Esophagus squamous epithelium (tissue), 5 donors: ENCODE measurements at places on chromosomes 12 and 14.

DNA sequence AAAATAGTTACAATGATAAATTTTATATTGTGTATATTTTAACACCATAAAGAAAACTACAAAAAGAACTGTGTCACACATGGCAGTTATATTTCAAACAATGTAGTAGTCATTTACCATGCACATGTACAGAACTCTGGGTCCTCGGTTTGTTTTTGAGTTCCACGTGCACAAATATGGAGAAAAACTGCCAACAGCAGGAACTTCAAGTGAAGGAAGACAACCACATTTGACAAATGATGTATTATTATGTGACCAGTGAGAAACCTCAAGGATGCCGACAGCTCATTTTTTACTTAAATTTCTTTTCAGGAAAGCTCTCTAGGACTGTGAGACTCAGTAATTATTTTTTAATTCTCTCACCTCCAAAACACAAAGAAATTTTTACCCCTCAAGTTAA lies 244.2 kb upstream of the USP15 start:
- no peaks in the 10 kb centered on the region for H3K4me1 ChIP-seq
- no peak overlapping the region for H3K4me3 ChIP-seq
- H3K27me3 ChIP-seq = no peaks in the 10 kb centered on the region
- H3K36me3 ChIP-seq = no peaks in the 10 kb centered on the region

- H3K36me3 ChIP-seq = no peaks in the 10 kb centered on the region
- H3K27me3 ChIP-seq = no peaks in the 10 kb centered on the region
- no peak overlapping the region for H3K27ac ChIP-seq
- DNase-seq = no peak
- no peak overlapping the region for H3K4me3 ChIP-seq
- peaks cover 29% of the 10 kb centered on the region for H3K4me1 ChIP-seq
These were observed 54.3 kb upstream of the NPFF start for GRCh38 chr12:53561590-53561953.

DNA sequence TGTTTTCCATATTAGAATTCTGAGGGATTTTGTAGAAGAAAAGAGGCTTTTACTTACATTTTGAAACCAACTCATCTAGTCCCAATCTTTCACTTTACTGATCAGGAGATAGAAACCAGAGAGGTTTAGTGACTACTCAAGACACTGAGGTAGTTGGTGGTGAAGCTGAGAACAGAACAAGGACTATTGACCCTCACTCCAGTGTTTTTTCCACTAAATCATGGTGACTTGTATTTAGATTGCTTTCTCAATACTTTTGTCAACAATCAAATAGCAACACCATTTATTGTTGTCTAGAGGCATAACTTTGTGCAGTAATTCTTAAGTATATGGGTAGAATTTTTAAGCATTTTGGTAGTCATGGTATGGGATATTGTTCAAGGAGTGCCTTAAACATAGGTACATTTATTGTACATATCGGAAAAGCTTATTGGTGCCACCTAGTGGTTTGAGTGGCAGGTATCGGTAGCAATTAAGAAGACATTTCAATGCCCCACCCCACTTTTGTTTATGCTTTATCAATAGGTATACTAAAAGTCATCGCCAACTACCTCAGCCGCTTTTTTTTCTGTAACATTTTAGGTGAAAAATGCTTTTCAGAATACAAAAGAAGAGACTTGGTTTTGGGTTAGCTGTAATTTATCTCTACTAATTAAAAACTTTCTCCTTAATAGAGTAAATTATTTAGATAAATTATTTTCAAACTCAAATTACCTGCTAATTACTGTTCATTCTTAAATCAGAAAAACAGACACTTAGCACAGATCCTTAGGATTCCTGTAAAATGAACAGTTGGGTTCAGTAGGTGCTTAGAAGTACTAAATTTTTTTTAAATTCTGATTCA lies 47.3 kb upstream of the PAWR start:
- no peaks in the 10 kb centered on the region for H3K4me1 ChIP-seq
- no peaks in the 10 kb centered on the region for H3K27me3 ChIP-seq
- H3K27ac ChIP-seq = no peak overlapping the region
- no peaks in the 10 kb centered on the region for H3K36me3 ChIP-seq

GRCh38 chr14:51465486-51465885 lies 186.2 kb upstream of the FRMD6 start:
- H3K36me3 ChIP-seq = no peaks in the 10 kb centered on the region
- peaks cover 3% of the 10 kb centered on the region for H3K4me1 ChIP-seq
- no peak overlapping the region for H3K27ac ChIP-seq
- no peaks in the 10 kb centered on the region for H3K27me3 ChIP-seq

DNA sequence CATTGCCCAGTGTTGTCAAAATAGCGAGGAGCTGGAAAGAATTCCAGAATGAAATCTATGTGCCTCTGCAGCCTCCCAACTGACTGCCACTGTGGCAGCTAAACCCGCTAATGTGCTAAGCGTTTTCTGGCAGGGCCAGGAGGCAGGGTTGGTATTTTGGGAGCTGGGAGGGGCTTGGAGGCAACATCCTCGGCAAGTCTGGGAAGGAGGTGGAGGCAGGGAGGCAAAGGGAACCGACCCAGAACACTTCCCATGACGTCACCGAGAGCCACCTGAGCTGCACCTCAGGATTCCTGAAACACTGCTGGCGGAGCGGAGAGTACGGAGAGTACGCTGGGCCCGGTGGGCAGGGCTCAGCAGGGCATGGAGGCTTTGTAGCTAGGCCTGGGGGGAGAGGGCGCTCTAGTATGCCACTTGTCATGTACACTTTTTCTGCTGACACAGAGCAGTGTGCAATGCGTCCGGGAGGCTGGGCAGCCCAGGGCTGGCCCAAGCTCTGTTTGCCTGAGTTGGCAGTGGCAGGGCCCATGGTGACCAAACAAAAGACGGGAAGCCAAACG lies 81.5 kb downstream of the DPF3 start:
- no peaks in the 10 kb centered on the region for H3K36me3 ChIP-seq
- H3K4me3 ChIP-seq = no peak overlapping the region
- H3K4me1 ChIP-seq = no peaks in the 10 kb centered on the region

- DNase-seq = no peak
- H3K4me1 ChIP-seq = peaks cover 31% of the 10 kb centered on the region
- H3K27me3 ChIP-seq = no peaks in the 10 kb centered on the region
- H3K27ac ChIP-seq = peak overlapping the region; percentile 87
These were observed 11.7 kb upstream of the FBXL14 start for GRCh38 chr12:1606021-1606622.

DNA sequence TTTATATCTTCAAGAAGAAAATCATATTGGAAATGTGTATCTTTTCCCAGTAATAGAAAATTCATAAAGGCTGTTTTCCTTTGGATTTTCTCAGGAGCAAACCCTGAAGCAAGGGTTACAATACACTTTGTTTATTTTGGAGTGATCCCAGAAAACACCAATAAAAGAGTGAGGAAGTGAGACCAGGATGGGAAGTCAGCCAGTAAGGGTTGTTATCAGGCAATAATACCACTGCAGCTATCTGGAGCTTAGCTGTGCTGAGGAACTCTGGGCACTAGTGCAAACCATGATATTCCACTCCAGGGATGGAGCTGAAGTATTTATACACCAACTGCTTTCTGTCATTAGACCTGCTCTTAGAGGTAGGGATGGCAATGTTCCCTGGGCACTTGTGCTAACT lies 1002.3 kb downstream of the FLRT2 start:
- no peak overlapping the region for H3K4me3 ChIP-seq
- DNase-seq = no peak
- no peaks in the 10 kb centered on the region for H3K36me3 ChIP-seq
- H3K4me1 ChIP-seq = no peaks in the 10 kb centered on the region
- no peaks in the 10 kb centered on the region for H3K27me3 ChIP-seq

- H3K4me3 ChIP-seq = no peak overlapping the region
- H3K27me3 ChIP-seq = no peaks in the 10 kb centered on the region
- peaks cover 20% of the 10 kb centered on the region for H3K4me1 ChIP-seq
- DNase-seq = no peak
- no peaks in the 10 kb centered on the region for H3K36me3 ChIP-seq
These were observed 52.6 kb downstream of the CALM1 start for GRCh38 chr14:90449411-90449810.
